ENCODE measurements at places on chromosomes 2 and 18.

DNA sequence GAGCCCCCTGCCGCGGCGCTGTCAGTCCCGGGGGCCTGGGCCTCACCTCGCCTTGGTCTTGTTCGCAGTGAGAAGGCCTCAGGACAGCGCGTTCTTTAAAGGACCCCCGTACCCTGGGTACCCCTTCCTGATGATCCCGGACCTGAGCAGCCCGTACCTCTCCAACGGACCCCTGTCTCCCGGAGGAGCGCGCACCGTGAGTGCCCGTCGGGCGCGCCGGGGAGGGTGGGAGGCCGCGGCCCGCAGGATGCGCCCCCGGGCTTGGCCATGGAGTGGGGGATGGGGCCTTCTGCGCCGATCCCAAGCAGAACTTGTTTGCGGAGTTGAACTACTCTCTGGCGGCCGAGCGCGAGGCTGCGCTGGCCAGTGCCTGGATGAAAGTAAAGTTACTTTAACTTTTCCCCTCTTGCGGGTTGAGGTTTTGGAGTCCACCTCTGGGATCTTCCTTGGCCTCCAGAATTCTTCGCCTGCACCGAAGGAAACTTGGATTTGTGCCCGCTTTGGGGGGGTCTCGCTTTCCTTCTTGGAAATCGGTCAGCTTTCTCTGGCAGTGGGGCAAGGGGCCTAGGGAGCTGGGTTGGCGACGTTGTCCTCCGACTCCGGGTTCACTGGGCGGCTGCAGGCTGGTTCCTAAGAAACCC lies 1.2 kb downstream of the TCF7L1 start:
- peak; percentile 42 for DNase-seq

DNA sequence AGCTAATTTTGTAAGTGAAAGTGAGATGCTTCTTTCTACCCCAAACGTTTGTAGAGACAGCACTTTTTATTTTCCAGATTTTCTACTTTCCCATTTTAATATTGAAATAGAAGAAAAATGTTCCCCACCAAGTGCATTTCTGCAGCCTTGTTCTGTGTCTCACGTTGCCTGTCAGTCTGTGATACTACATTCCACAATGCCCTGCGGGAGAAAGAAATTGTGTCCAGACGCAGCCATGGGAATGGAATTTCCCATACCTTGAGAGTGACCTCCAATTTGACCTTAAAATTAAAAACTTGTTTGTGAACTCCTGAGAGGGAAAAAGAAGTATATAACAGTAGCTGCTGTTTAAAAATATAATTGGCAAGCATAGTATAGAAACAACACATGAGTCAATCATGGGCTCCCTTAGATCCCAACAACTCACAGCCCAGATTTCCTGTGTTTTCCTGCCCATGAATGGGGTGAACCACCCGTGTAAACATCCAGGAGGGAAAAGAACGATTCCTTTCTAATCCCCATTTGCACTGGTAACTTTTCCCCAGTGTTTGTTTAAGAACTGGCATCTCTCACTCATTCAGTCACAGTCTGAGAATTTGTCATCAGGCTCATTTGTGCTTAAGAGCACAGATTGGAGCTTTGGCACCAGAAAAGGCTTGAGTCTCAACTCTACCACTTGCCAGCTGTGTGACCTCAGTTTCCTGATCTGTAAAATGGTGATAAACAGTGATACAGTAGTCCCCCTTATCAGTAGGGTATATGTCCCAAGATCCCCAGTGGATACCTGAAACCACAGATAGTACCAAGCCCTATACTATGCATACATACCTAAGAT lies 166.1 kb upstream of the ZNF521 start:
- DNase-seq = no peak

GRCh38 chr2:205995260-205995659 lies 90.7 kb downstream of the INO80D start:
- no peak for DNase-seq

DNA sequence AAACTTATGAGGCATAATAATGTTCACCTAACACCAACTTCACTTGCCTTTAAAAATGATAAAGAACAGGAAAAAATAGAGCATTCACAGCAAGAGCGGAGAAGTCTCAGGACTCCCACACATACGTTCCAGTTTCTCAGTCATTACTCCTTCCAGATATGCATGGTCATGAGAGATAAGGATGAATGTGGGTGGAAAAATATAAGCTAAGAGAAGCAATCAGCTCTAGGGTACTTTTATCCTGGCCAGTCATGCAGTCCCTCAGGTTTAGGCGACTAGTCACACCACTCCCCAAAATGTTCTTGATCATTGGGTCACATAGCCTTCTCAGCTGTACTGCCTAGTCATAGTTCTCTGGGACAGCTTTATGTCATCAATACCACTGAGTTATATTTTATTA lies 29.2 kb upstream of the CCDC178 start:
- no peak for DNase-seq

- no peak for DNase-seq
Measured at GRCh38 chr2:230949966-230950873, 25.2 kb upstream of the GPR55 start.

DNA sequence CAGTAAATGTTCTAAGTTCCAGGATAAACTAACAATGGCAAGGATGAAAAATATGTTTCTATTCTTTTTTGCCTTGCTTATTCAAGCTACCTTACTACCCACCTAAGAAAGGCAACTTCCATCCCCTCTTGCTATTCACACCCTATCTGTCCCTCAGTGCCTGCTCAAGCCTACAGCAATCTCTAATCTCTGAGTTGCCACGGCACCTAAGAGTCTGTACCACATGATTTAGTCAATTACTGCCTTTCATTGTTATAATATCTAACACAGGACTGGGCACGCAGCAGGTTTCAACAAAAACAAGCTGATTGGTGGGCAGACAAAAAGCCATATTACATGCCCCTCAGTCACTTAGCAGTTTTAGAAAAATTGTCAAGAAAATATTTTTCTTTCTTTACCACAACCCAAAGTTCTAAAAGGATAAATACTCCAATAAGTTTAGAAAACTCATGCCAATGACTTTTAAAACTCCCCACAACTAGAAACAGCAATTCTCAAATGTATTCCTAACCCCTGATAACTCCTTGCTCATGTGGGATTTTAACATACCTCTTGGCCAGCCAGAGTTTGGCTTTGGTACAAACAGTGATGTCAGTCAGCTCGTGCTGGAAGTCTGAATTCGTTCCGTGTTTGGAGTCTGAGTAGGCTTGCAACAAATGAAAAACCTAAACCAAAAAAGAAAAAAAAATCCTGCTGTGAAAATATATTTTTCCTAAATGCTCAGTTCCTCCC lies 117.3 kb upstream of the ZFP36L2 start:
- peak; percentile 90 for DNase-seq

DNA sequence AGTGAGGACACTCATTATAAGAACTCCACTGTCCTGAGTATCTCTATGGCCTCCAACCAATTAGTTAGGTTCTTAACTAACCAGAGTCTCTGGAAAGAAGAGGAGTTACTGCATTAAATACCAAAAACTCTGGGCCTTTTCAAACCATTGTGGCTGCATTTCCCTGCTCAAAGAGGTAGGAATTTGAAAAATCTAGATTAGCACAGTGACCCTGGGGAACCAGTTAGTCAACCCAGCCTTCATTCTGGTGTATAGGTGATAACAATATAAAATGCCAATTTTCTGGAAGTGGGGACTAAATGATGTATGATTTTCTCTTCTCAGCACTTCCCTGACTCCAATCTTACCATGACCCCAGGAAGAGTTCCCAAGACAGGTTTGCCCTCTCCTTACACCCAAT lies 287.8 kb upstream of the SETBP1 start:
- DNase-seq = no peak

- no peak for DNase-seq
Measured at GRCh38 chr2:32756074-32756727, 128.4 kb downstream of the TTC27 start.

- DNase-seq = no peak
Measured at GRCh38 chr2:144358374-144358964, 161.4 kb downstream of the ZEB2 start.

DNA sequence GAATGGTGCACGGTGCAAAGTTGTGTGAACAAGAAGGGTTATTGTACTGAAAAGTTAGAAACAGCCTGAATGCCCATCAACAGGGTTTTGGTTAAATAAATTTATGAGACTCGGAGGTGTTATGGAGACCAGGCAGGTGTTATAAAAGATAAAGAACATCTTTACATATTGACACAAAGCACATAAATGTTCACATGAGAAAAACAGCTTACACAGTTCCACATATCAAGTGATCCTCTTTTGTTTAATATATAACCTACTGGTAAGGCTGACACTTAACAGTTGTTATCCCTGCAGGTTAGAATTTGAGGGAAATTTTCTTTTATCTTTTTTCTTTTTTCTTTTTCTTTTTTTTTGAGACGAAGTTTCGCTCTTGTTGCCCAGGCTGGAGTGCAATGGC lies 20.0 kb upstream of the ARPC2 start:
- DNase-seq = no peak

- no peak for DNase-seq
Measured at GRCh38 chr2:125224830-125225229, 1199.7 kb downstream of the CNTNAP5 start.

GRCh38 chr2:130930740-130931659 lies 94.3 kb downstream of the ARHGEF4 start:
- DNase-seq = no peak

GRCh38 chr2:168278424-168278888 lies 31.1 kb upstream of the STK39 start:
- DNase-seq = peak; percentile 51

GRCh38 chr2:102514061-102514785 lies 41.2 kb downstream of the SLC9A4 start:
- peak; percentile 79 for DNase-seq

DNA sequence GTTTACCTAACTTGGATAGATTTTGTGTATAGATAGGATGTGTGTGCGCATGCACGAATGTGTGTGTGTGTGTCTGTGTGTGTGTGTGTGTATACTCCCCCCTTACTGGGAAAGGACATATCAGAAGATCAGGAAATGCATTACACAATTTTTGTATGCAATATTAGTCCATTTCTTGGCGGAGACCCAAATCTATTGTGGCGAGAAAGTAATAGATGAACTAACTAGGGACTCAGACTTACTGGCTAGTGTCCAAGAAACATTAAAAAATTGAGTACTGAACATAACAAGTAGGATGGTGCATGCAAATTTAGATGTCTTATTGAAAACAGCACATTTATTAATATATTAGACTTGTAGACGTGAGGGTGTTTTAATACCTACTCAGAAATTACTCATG lies 1036.5 kb upstream of the FANCL start:
- DNase-seq = no peak

DNA sequence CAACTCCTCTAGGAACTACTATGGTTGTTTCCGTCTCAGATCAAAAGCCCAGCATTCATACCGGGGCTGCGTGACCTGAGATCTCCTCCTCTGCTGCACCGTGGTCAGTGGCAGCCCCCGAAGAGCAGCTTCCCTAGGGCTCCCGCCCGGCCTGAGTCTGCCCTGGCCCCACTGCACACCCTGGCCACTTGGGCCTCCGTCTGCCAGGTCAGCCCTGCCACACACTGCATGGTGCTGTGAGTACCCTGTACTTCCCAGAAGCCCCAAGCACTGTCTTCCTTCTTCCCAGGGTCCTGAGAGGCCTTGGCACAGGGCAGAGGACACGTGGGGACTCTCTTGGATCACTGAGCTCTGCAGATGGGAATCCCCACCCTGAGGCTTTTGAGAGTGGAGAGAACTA lies 81.5 kb upstream of the GPC1 start:
- DNase-seq = no peak

DNA sequence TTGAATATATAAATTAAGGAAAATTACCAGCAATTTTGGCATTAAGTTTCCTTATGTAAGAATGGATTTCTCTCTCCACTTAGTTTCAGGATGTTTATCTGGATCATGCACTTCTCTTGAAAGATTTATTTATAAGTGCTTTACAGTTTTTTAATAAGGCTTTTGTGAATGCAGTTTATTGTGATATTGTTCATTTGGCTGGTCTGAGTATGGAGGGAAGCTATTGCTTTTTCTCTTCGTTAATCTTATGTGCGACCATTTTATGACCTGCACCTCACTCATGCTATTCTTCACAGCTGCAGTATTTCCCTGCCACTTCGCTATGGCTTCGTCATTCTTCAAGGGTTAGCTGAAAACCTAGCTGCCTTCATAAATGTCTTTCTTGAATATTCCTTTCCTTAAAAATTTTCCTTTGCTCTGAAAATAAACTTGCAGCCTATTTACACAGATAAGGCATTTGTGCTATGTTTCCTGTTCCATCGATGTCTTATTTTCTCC lies 233.4 kb downstream of the SOCS6 start:
- DNase-seq = no peak

- DNase-seq = no peak
Measured at GRCh38 chr18:59268721-59269562, 4.3 kb downstream of the RAX start.

DNA sequence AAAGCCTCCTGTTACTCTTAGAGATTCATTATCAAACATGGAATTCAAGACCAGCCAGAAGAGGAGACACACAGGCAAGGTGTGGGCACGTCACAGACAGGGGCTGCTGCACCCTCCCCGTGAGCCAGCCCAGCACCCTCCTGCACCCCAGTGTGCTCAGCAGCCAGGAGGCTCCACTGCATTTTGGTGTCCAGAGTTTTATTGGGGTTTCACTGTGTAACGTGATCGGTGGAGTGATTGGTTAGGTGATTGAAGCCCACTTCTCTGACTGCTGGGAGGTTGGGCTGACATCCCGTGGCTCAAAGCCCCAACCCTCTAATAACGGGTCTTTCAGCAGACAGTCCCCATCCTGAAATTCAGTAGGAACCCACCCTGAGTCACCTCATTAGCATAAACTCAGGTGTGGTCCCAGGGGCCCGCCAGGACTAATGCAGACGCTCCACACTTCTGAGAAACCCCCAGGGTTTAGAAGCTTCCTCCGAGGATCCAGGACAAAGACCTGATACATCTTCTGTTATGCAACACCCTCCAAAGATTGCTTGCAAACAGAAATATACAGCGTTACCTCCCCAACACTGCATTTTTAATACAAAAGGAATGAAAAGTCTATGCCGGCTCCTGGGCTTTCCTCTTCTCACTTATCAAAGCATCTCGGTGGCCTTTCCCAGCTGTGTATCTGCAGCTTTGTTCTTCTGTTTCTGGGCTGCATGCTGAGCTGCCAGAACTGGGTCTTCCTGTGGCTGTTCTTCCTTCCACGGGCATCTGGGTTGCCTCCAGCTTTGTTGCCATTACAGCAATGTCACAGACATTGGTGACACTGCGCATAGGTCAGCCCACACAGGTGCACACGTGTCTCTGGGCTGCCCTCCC lies 43.7 kb upstream of the SNED1 start:
- DNase-seq = no peak

GRCh38 chr18:50820901-50821520 lies 1.2 kb upstream of the MRO start:
- DNase-seq = no peak

GRCh38 chr2:79437433-79438267 lies 75.2 kb upstream of the CTNNA2 start:
- no peak for DNase-seq
